ENCODE measurements at places on chromosomes 6 and 20. TPM values are rescaled to one million over a fixed set of nuclear protein-coding genes. Genes with fewer than 3 reads are reported as not detected.

The EEF1A2 gene
- total RNA-seq, result 29.8 TPM

The WFDC10B gene
- total RNA-seq, result not detected

The LGSN gene
- not detected for total RNA-seq

The INSM1 gene
- 1.0 TPM for total RNA-seq

The ZBP1 gene
- total RNA-seq, result 0.70 TPM

The TGM3 gene
- total RNA-seq, result not detected

The C6orf132 gene
- total RNA-seq, result 136 TPM

The AHCY gene
- total RNA-seq, result 402 TPM

The TSBP1 gene
- total RNA-seq, result not detected

The TCP11 gene
- total RNA-seq, result not detected

The C6orf15 gene
- 0.33 TPM for total RNA-seq

The BNIP5 gene
- 3.6 TPM for total RNA-seq

The C6orf89 gene
- 19.1 TPM for total RNA-seq

The SPTLC3 gene
- 1.1 TPM for total RNA-seq

The RAET1E gene
- total RNA-seq, result 0.52 TPM

The DSP gene
- total RNA-seq, result 29.7 TPM

The TPBG gene
- 12.3 TPM for total RNA-seq

The HDAC2 gene
- 45.5 TPM for total RNA-seq

The TMEM14B gene
- total RNA-seq, result 95.8 TPM

The AGPAT4 gene
- 0.56 TPM for total RNA-seq

The GMDS gene
- total RNA-seq, result 37.0 TPM
